Mucosa of descending colon (tissue), 3 donors: ENCODE measurements at places on chromosomes 6 and 20.

DNA sequence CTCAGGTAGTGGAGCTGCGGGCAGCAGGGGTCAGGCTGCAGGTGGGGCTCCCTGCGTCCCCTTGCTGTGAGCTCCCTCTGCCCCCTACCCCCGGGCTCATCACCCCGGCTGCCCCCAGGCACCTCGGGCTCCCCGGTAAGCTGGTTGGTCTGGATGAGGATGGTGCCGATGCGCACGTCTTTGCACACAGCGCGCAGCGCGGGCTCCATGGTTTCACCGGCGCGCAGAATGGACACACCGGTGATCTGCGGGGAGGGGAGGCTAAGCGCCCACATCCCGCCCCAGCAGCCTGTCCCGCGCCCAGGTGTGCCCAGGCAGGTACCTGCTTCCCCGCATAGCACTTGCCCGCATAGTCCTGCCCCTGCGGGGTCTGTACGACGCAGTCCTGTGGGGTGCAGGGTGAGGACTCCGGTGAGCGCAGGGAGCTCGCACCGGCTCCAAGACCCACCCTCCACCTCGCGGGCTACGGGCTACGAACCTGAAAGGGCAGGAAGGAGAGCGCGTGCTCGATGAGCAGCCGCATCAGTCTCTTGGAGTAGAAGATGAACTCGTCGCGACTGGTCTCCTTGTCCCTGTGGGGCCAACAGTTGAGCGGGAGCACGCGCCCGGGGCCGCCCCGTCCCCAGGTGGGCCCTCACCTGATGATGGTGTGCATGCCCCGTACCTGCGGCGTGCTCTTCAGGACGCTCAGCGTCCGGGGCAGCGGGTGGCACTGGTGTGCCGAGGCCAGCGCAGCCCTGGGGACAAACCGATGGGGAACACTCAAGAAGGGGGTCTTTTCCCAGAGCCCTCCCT is 15.5 kb downstream of the UCKL1 start:
- DNase-seq = peak; percentile 57

GRCh38 chr6:13853871-13854270 is 39.5 kb upstream of the MCUR1 start:
- DNase-seq = no peak

DNA sequence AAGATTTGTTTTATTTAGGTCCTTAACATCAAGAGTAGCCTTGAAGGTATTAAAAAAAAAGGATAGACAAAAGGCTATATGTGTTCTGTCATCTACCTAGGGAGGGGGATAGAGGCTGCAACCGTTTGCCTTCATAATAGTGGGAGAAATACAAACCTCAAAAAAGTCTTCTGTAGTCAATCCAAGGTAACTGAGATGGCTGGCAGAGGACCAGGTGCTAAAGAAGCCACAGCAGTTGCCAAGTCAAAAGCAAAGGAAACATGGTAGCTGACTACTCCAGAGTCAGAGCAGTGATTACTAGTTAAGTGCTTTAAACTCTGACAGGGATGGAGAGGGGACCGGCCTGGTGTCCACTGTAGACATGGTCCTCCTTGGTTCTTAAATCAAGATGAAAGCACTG is 249.4 kb downstream of the PTPRK start:
- no peak for DNase-seq

GRCh38 chr6:4308364-4308763 is 173.0 kb upstream of the ECI2 start:
- no peak for DNase-seq

DNA sequence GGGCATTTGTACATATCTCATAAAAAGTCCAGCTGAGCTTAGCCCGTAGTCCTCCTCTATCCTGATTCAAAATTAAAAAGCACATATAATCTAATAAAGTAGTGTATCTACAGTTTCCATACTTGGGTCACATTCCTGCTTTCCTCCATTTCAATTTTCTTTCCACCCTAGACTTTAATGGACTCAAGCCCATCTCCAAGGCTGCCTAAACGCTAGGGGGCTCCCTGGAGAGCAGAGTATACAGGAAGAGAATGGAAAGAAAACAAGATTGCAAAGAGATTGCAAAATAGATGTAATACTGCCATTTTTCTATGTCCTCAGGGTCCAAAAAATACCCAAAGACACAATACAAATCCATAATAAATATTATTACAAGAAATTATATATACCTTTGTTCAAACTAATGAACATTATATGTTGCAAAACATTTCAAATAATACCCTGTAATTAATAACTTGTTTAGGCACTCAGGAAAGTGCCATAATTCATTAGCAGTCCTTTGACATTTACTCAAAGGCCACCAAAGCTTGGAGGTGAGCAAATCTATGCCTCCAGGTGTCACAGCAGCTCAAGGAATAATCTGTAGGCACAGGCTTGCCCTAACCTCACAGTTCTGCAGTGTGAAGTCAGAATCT is 2.4 kb upstream of the MCM3 start:
- peak; percentile 76 for DNase-seq

DNA sequence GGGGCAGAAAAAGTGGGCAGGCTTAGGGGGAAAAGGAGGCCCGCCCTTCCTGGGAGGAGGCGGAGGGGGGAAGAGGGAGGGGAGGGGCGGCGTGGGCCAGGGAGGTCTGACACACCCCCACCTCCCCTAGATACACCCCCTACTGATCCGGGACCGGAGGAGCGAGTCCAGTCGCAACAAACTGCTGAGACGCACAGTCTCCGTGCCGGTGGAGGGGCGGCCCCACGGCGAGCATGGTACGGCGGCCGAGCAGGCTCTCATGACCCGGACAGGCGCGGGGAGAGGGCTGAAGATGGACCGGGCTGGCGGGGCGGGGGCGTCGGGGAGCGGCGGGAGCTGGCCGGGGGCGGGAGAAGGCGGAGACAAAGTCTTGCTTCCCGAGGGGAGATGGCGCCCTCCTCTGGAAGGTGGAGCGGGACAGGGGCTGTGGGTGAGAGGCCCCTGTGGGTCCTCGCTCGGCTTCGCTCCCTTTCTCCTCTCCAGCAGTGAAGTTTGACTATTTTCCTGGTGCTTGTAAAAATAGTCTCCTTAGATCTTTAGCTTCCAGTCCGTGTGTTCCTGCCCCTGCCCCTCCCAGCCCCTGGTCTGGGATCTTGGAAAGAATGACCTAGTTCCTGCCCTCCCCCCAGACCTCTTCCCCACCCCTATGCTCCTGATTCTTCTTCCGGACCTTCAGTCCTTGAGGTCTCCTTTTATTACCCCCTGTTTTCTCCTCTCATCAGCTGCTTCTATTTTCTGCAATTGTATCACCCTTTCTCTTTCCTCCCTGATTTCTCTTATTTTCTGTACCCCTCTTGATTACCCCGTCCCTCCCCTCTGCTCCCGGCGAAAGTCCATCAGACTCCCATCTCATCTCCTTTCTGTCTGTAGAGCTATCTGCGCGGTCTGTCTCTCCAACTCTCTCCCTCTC is 6.1 kb downstream of the SYNGAP1 start:
- peak; percentile 90 for DNase-seq

DNA sequence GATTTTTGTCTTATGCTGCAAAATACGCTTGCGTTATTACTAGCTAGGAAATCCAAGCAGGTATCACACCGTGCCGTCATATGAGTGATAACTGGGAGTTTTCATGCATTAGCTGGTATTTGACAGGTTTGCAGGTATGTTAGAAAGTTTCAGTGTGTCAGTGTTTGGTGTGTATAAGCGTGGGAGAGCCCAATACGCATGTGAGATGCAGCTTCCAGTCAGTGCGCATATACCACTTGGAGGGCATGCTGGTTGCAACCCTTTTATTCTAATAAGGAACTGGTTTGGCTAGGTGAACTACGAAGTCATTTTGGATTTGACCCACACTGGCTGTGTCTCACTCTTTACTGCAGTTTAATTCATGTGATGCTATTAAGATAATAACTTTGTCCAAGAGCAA is 35.1 kb downstream of the JARID2 start:
- DNase-seq = no peak

DNA sequence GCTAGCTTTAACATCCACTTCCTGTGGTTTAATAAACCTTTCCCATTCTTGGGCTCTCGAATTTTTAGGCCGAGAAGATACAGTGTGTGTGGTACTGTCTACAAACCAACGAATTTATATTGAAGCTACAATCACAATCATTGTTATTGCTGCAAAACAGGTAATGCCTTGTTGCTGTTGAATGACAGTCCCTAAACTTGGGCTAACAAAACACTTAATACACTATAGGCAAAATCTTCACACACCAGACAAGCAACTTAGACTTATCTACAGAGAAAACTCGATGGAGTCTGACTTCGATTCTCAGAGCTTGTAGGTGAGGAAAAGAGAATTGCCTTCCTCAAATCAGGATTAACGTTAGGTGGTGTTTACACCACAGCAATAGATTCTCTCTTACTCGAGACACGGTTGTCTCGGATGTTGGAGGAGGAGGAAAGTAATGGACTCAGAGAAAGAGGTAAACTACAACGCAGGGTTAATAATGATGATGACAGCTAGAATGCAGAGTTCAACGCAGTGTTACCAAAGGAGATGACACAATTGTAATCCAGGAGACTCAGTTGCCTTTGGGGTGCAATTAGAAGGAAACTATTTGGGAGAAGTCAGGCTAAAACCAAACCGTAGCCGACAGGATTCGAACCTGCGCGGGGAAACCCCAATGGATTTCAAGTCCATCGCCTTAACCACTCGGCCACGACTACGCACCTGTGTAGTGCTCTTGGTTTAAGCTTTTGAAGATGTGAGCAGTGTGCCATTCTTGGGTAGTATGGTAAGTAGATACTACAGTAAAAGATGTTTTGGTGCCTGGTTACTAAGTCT is 32.5 kb upstream of the ZNF184 start:
- DNase-seq = no peak

GRCh38 chr6:122726649-122727048 is 52.9 kb upstream of the FABP7 start:
- DNase-seq = peak; percentile 37

DNA sequence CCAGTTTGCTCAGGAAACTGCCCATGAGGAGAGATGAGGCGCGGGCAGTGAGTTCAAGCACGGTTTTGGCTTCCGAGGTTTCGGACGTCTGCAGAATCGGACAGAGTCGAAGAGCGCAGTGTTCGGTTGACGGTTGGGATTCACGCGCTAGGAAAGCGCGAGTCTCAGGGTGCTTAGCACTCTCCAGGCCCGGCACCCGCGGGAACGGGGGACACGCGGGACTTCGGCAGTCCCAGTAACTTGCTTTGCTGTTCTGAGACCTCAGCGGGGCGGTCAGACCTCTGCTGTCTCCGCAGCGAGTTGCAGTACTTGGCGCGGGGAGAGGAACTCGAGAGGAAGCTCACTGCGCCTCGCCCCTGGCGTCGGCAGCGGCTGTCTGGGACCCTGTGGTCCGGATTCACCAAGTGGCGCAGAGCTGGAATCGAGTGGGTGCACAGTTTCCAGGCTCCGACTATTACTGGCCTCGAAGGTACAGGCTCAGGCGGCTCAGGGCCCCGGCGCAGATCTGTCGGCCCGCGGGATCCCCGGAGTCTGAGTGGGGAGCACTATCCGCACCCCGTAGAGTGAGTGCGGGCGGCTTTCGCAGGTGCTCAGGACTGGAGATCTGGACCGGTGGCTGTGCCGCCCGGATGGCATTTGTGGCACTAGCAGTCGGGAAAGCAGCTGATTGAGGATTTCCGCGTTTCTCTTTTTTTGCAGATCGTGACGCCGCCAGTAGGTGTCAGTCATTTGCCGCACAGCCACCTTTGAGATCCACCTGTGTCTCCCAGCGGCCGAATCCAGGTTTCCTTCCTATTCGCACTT is at the start of gene POM121L2:
Gene POM121L2, minus strand, starts transcription at position 128 of the 804 bp plus-strand sequence. Its CDS starts 103 bp downstream, at position 25.
- peak; percentile 65 for DNase-seq

DNA sequence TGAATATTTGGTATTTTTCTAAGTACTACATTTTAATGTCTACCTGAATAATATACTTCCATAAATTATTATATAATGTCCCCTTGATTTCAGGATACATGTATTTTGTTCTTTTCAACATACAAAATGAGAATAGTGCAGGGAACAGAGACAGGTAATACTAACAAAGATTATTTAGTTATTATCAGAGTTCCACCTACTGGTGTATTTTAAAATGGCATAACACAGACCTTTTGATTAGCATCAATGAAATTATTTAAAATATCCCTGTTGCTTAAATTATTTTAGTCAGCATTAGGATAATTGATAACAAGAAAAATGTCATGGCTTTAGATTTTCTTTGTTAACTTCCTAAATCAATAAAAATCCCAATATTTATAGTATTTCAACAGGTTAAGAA is 184.0 kb downstream of the PRDM13 start:
- DNase-seq = no peak

DNA sequence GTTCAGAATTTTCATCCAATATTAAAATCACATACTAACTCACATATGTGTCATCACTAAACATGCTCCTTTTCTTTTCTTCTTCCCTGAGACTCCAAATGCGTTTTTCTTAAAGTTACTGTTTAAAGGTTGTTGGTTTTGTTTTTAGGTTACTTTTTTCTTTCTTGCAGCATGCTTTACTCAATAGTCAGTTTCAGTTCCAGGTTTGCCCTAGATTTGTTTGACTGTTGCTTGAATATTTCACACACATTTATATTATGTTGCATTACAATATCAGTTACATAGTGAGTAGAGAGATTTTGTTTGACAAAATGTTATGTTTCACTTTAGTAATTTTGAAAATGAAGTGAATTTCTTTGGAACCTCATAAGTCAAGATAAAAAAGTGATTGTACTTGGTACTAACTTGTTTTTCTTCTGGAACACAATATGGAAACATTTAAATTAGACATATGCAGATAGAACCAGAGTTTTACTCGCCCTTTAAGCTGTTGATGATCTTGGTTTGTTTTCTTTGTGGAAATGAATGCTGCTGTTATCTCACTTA is 27.3 kb downstream of the FNDC1 start:
- DNase-seq = no peak

DNA sequence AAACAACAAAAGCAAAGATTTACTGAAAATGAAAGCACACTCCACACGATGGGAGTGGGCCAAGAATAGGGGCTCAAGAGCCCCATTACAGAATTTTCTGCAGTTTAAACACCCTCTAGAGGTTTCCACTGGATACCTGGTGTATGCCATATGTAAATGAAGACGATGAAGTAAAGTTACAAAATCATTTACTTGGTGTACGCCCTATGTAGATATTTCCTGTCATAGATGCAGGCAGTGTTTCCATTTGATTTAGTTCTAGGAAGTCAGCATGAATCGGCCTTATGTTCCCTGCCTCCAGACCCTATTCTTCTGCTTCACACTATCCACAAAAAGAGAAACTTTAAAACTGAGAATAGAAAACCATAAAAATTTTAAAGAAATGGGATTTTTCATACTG is 404.4 kb upstream of the GJE1 start:
- no peak for DNase-seq

GRCh38 chr6:11828262-11828870 is 49.8 kb upstream of the ADTRP start:
- DNase-seq = no peak

GRCh38 chr6:75167325-75167724 is 38.5 kb downstream of the COL12A1 start:
- no peak for DNase-seq

GRCh38 chr6:116685437-116685993 is 4.5 kb downstream of the KPNA5 start:
- DNase-seq = no peak
